Stimulated activated CD4-positive, alpha-beta T cell treated with anti-CD3 and anti-CD28 coated beads, Interleukin-2, amount 100 ng/mL, for 24 hours (primary cell): ENCODE measurements at places on chromosomes 1 and 21.

DNA sequence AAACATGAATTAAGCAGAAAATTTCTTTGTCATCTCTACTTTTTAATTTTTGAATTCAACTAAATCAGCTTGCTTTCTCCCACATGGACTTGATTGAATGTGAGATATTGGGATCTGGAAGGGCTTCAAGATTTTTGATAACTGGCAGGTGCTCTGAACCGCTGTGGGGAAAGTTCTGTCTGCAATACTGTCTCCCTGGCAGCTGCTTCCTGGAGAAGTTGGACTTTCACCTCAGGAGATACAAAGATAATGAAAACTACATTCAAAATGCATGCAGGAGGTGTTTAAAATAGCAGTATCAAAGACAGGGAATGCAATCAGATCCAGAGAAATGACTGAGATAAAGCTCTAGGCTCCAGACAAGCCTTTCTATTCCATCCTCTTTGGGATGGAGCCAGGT lies 338.3 kb downstream of the NEGR1 start:
- DNase-seq: no peak

DNA sequence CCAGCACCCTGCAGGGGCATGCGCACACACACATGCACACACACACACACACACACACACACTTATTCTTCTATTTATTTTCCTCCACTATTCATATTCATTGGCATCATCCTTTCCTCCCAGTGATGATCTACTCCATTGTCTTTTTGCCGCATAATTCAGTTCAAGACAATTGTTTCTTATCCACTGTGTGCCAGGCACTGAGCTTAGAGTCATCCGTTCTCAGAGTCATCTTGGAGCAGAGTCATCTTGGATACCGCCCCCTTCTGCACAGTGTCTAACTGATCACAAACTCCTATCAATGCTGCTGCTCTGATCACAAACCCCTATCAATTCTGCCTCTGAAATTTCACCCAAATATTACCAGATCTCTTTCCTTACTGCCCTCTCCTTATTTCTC lies 102.8 kb upstream of the PROX1 start:
- no peak for DNase-seq

DNA sequence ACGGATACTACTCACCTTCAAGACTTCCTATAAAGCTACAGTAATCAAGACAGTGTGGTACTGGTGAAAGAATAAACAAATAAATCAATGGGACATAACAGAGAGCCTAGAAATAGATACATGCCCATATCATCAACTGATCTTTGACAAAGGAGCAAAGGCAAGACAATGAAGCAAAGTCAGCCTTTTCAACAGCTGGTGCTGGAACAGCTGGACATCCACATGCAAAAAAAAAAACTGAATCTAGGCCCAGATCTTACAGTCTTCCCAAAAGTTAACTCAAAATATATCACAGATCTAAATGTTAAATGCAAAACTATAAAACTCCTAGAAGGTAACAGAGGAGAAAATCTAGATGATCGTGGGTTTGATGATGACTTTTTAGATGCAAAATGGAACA lies 170.3 kb downstream of the MIS18A start:
- no peak for DNase-seq

- no peak for DNase-seq
Observed at GRCh38 chr1:185690527-185690926, 43.7 kb upstream of the HMCN1 start.

- DNase-seq: no peak
Observed at GRCh38 chr1:176858433-176858916, 306.0 kb downstream of the ASTN1 start.

DNA sequence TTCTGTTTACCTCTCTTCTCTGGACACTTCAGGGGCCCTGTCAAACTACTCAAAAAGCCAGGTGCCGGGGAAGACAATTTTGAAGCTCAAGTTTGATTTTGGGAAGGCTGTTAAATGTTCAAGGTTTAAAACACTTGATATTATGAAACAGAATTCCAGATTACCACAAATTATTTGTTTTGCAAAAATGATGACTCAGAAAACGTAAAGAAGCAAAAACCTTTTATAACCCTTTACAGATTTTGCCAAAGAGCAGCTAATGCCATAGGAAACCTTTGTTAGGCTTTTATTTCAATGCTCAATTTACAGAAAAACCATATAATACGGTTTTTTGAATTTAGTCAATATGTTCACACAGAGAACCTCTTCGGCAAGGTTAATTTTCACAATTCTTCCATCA lies 593.4 kb upstream of the ZP4 start:
- no peak for DNase-seq

DNA sequence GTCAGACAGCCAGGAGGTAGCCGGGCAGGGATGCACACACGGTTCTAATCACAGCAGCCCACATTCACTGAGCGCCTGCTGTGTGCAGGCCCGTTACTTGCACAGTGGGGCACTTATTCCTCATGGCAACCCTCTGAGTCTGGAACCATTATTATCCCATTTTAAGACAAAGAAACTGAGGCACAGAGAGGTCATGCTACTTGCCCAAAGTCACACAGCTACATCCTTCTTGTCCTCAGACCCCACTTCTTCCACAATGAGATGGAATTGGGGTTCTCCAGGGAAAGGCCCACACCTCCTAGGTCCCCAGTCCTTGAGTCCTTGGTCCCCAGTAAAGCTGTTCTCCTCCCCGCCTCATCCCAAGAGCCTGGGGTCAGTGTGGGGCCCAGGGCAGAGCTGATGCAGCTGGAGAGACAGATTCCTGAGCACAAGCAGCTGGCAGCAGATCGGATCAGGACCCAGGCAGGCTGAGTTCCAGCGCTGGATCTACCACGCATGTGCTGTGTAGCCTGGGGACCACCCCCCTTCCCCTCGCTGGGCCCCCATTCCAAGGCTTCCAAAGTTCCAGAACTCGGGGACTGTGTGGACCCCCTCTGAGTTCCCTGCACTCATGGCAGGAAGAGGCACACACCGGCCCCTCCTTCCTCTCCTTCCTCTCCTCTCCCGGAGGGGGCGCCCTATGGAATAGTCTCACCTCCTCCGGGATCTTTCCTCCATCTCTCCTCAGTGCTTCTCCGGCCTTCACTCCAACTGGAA lies 393.4 kb downstream of the MATN1 start:
- DNase-seq: no peak

GRCh38 chr1:232650418-232650817 lies 20.5 kb upstream of the SIPA1L2 start:
- no peak for DNase-seq

GRCh38 chr1:66374561-66375111 lies 159.3 kb upstream of the SGIP1 start:
- peak; percentile 51 for DNase-seq

GRCh38 chr1:62362926-62363325 lies 43.7 kb upstream of the KANK4 start:
- no peak for DNase-seq

- DNase-seq: no peak
Observed at GRCh38 chr1:111190931-111191451, 9.5 kb downstream of the DENND2D start.

DNA sequence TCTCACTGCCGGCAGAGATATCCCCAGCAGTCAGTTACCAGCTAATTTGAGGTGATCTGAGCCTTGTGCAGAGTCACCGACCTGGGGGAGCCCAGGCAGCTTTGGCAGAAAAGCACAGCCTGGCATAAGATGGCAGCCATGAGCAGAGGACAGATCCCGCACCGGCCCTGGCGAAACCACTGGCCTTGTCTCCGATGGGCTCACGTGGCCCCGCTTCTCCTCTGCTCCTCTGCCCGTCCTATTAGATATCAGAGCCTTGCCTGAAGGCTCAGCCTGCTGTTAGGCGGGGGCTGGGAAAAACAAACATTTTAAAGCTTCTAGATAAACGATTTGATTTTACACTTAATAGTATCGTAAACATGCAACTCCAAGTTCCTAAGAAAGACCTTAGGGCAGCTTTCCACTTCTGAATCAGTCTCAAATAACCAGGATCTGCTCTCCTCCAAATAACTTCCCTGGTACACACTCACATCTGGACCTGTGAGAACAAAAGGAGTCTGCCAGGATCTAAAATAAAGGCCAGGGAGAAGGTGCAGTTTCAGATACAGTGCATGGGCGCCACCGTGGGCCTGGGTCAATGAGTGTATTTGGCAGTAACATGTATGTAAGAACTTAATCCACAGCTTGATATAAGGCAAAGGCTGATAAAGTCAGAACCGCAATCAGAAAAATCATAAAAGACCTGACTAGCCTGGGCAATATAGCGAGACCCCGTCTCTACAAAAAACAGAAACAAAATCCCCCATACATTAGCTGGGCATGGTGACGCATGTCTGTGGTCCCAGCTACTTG lies 10.0 kb downstream of the EDARADD start:
- no peak for DNase-seq

GRCh38 chr1:41530411-41530810 lies 45.9 kb upstream of the EDN2 start:
- no peak for DNase-seq

- no peak for DNase-seq
Observed at GRCh38 chr1:243396876-243397275, 141.0 kb downstream of the SDCCAG8 start.

DNA sequence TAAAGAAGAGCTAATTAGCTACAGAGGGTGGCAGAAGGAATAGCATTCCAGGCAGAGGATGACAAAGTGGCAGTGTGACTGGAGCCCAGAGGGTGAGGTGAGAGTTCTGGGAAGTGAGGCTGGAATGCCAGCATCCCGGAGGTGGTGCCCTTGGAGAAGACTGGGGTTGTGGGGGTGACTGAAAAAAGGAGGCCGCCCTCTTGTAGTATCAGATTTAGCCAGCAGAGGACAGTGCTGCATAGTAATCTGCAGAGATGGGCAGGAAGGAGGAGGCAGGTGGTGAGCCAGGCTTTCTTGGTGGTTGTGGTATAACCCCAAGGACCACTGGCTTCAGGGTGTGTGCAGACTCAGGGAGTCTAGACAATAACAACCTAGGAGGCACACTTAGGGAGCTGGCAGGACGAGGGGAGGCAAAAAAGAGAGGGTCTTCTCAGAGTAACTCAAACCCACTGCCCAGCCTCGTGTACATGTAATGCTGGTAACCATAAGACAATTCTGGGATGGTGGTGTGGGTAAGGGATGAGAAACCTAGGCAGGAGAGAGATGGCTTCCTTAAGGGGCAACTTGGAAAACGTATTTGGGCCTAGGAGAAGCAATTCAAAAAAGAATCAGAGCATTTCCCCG lies 30.5 kb downstream of the MROH7 start:
- peak; percentile 77 for DNase-seq

- DNase-seq: no peak
Observed at GRCh38 chr1:27471477-27471876, 18.5 kb downstream of the WASF2 start.

GRCh38 chr1:216778737-216779136 lies 55.5 kb upstream of the ESRRG start:
- DNase-seq: no peak

GRCh38 chr1:185397183-185397582 lies 80.1 kb upstream of the IVNS1ABP start:
- DNase-seq: no peak

GRCh38 chr1:39540504-39541031 lies 36.0 kb downstream of the PABPC4 start:
- DNase-seq: no peak
